Left ventricle myocardium inferior (tissue), 1 donor: ENCODE measurements at places on chromosomes 3 and 15.

GRCh38 chr3:55002416-55002930, 74.6 kb upstream of the LRTM1 start:
- no peak for DNase-seq

DNA sequence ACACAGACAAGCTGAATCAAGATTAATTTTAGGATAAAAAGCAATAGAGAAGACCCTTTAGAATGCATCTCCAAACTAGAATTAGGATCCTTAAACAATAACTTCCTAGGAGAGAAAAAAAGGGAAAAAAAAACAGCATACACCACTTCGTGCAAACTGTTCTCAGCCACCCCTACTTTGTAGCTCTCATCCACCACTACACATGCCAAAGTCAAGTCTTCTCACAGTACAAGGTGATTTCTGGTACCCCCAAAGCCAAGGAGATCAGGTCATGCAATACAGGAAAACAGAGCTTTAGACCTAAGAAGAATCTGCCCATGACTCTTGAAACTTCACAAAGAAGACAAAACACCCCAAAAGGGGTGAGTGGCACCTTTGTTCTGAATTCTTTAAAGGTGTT, 166.9 kb downstream of the SUCNR1 start:
- DNase-seq: no peak

GRCh38 chr3:120062474-120062873, 31.8 kb downstream of the GSK3B start:
- DNase-seq: no peak

DNA sequence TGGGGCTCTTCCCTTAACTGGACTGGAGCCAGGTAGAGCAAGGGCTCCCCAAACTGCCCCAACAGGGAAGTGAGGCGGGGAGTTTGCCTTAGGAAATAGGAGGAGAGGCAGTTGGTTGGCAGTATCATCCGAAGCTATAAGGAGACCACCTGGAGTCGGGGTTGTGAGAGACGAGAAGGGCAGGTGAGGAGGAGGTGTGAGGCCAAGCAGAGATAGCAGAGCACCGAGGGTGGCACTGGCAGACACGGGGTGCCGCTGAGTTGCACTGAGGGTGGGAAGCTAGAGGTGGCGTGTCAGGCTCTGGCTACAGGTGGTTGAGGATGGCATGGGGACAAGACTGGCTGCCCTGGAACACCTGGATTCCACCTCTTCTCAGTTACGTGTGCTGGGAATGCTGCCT, 17.2 kb downstream of the RASGRF1 start:
- DNase-seq: no peak

GRCh38 chr3:122461806-122462205, 45.9 kb upstream of the WDR5B start:
- no peak for DNase-seq

DNA sequence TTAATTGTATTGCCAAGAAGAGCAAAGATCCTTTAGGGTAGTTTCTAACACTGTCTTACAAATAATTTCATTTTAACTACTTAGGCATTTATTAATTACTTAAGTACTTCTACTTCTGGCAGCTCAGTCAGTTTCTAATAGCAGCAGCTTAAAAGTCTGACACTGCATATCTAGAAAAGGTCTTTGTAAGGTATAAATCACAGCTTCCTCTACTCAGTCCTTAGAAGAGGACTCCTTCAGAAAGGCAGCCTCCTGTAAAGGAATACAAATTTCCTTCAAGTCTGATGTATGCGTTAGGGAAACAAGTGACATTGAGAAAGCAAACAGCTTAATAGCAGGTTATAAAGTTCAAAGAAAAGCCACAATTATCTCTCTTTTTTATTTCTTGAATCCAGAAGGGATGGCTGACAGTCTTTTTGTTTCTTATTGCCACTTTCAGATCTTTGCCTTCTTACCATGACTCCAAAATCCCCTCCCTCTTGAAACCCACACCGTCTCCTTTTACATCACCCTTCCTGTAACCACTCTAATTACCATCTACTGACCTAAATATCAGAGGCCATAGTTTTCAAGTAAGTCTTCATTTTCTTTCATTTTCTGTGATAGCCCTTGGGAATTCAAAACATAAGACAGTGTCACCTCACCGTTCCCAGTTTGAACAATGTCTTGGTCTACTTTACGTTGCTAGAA, 109.5 kb downstream of the CGGBP1 start:
- DNase-seq: no peak
